Vagina (tissue), 2 donors: ENCODE measurements at places on chromosomes 16 and 17.

GRCh38 chr16:35180970-35181369 is 1721.6 kb downstream of the TP53TG3F start:
- peak; percentile 84 for DNase-seq

DNA sequence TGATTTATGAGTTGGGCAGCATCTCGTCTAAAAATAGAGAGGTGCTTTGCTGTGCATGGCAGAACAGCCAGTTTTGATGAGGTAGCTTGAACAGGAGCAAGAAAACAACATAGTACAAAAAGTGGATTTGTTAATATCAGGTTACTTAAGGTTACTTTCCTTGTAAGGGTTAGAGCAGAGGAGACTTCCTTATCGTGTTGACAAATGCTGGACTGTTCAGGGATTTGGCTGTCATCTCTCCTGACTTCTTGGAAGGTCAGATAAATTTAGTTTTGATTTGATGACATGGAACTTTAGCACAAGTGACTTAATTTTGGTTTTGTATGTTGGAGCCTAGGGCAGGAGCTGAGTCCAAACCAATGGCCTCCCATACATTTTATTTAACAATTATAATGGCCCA is 163.9 kb upstream of the ELAC2 start:
- no peak for DNase-seq

DNA sequence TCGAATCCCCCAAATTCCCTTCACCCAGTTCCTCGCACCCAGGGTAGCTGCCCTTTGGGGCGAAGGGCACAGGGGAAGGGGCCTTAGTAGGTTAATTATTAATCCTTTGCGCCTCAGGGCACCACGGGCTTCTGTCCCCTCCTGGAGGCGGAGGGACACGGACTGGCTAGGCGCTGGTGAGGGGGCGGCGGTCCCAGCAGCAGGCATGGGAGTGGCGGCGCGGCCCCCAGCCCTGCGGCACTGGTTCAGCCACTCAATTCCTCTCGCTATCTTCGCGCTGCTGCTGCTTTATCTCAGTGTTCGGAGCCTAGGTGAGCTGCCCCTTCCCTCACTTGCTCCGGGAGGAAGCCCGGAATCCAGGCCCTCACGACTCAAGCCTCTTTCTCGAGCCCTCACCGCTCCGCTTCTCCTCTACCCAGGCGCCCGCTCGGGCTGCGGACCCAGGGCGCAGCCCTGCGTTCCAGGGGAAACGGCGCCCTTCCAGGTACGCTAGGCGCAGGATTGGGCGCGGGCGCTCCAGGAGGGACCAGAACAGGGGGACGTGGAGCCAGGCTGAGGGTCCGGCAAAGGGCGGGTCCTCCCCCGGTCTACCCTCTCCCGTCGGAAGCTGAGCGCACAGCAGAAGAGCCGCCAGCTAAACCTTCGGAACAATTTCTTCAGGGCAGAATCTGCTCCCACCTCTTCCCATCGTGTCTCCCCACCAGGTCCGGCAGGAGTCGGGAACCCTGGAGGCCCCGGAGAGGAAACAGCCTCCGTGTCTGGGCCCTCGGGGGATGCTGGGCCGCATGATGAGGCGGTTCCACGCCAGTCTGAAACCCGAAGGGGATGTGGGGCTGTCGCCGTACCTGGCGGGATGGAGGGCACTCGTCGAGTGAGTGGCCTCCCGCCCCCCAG is at the start of gene GLTPD2:
TSS of gene GLTPD2 (plus strand) at position 158 of the 894 bp plus-strand sequence. CDS start at position 206, 48 bp downstream.
- no peak for DNase-seq

DNA sequence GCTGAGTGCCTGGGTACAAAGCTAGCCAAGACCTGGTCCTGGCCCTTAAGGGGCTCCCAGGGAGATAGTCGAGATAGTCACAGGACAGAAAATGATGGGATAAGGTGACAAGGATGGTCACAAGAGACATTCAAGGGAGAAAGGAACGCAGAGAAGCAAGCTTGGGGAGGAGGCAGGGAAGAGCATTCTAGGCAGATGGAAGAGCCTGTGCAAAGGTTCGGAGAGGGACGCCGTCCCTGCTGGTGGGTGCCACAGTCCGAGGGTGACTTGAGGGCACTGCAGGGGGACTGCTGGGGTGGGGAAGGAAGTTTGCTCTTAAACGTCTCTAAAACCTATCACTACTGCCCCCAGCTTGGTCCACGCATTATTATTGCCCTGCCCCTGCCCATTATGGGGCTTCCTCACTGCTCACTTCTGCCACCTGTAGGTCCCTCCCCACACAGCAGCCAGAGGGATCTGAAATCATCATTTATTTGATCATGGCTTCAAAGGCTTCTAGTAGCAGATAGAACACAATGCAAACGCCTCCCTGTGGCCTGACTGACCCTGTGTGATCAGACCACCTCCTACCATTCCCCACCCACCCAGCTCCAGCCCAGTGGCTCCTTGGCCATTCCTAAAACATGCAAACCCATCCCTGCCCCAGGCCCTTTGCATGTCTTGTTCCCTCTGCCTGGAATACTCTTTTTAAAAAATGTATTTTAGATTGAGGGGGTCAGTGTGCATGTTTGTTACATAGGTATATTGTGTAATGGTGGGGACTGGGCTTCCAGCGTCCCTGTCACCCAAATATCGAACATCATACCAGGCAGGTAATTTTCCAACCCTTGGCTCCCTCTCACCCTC is 60.3 kb downstream of the RMI2 start:
- DNase-seq: no peak
